ENCODE measurements at places on chromosomes 7 and 10. TPM values are rescaled to one million over a fixed set of nuclear protein-coding genes. Genes with fewer than 3 reads are reported as not detected.

PNLIPRP3 gene
- total RNA-seq, result not detected

SORCS3 gene
- not detected for total RNA-seq

NFKB2 gene
- 7.5 TPM for total RNA-seq

CFAP43 gene
- total RNA-seq, result 0.12 TPM

GIMAP1 gene
- total RNA-seq, result 2.2 TPM

VTI1A gene
- 26.2 TPM for total RNA-seq

PLPP4 gene
- total RNA-seq, result 0.37 TPM

GRCh38 chr10:3770611-3771110 is 14.3 kb downstream of the KLF6 start:
- H3K4me1 ChIP-seq, result no peaks in the 10 kb centered on the region
- no peaks in the 10 kb centered on the region for H3K27me3 ChIP-seq
- no peaks in the 10 kb centered on the region for H3K36me3 ChIP-seq
- no peak for DNase-seq
- H3K27ac ChIP-seq, result no peak overlapping the region

DNA sequence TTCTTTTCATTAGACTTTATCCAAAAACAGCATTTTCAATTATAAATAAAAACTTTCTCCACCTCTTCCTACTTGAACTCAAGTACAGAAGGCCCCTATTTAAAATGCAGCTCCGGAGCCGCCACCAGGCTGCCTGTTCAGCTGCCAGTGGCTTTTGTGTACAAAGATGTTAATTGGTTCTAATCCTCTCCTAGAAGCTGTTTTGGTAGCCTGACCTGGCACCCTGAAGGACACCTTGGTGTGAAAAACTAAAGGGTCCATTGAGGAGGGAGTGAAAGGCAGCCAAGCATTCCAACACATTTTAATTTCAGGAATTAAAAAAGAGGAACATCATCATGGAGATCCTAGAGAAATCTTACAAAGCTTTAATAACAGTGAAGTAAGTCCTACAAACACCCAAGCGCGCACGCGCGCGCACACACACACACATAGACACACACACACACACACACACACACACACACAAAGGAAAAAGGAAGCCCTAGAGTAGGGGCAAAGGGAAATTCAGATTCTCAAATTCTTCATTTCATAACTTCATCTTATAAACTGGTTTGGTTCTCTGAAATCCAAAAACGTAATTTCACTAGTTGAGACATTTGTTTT is 41.4 kb downstream of the VAX1 start:
- no peak for DNase-seq
- no peaks in the 10 kb centered on the region for H3K36me3 ChIP-seq
- no peaks in the 10 kb centered on the region for H3K27me3 ChIP-seq
- H3K4me3 ChIP-seq, result no peak overlapping the region
- H3K27ac ChIP-seq, result no peak overlapping the region

DNA sequence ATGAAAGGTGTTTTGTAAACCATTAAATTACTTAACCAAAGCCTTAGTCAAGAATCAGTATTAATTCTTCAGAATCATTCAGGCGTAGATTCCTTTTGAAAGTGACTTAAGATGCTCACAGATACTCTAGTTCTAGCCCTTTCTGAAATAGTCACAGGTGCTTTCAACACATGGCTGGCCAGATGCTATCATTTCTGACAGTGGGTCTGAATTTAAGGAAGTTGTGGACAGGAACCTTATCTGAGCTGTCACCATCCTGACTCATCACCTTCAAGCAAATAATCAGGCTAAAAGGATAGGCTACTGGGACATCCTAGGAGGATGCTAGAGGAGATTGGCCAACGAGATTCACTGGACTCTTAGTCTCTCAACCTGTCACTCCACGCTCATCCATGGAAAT is 501.5 kb downstream of the LRMDA start:
- no peaks in the 10 kb centered on the region for H3K4me1 ChIP-seq
- no peak for DNase-seq
- no peaks in the 10 kb centered on the region for H3K27me3 ChIP-seq
- H3K27ac ChIP-seq, result no peak overlapping the region

- DNase-seq, result peak; percentile 44
- H3K4me3 ChIP-seq, result peak overlapping the region; percentile 51
- no peaks in the 10 kb centered on the region for H3K36me3 ChIP-seq
Observed at GRCh38 chr10:98267069-98267893, 713 bp downstream of the LOXL4 start.

DNA sequence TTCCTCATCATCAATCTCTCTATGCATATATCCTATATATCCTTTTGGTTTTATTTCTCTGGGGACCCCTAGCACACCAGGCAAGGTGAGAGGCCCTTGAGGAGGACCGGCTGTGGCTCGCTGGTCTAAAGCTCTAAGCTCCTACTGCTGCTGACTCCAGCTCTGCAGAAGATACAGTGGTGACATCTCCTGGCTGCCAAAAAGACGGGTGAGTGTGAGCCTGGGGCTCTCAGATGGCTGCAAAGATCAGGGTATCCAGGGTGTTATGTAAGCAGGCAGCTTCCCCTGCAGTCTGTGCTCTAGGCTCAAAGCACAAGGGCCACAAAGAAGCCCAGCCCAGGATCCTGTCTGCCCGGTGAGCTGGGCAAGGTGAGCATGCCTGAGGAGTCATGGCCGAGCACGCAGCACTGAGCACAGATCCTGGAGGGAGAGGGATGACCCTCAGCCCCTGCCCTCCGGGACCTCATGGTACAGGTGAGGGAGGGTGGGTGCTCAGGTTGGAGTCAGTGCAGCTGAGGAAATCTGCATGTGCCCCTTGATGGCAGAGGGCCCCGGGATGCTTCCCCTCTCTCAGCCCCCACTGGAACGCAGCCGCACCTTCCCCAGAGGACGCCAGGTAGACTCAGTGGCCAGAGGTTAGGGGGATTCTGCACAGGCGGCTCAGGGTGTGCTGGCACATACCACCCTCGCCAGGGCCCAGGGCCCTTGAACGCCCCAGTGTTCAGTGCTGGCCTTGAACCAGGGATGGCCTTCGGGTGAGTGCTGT is 95.4 kb upstream of the INSIG1 start:
- DNase-seq, result no peak
- H3K27ac ChIP-seq, result no peak overlapping the region
- no peak overlapping the region for H3K4me3 ChIP-seq
- H3K27me3 ChIP-seq, result no peaks in the 10 kb centered on the region
- H3K36me3 ChIP-seq, result no peaks in the 10 kb centered on the region
- H3K4me1 ChIP-seq, result no peaks in the 10 kb centered on the region

DNA sequence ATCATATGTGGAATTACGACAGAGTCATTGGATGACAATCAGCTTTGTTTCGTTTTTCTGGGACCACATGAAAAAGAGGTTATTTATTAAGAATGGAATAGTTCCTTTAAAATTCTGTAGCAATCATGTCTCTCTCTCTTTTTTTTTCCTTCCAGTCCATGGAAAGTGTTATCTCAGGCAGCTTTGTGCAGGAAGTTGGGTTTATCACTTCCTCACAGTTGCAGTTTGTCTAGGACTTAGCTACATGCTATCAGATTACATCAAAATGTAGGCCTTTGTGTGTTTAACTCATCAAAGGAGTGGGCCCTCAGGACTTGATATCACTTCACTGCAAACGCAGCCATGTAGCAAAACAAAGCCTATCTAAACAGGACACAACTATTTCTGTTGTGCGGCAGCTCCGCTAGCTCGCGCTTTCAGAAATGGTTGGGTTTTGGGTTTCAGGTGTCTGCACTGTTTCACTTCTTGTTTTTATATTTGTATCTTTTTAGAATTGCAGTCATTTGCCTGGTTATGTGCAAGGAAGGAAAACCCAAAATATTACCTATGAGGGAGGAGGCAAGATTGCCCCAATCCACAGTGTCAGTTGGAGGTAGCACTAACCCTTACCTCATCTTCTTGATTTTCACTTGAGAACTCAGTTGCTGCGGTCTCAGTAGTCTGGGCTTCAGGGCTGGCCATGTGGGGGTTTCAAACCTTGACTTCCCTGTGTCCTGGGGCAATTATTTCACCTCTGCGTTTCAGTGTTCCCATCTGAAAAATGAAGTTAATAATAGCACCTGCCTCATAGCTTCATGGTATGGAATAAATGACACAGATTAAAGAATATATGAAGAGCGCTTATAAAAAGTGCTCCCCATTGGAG is 66.7 kb downstream of the HHEX start:
- no peak overlapping the region for H3K4me3 ChIP-seq
- no peaks in the 10 kb centered on the region for H3K27me3 ChIP-seq
- DNase-seq, result no peak
- no peaks in the 10 kb centered on the region for H3K4me1 ChIP-seq

DNA sequence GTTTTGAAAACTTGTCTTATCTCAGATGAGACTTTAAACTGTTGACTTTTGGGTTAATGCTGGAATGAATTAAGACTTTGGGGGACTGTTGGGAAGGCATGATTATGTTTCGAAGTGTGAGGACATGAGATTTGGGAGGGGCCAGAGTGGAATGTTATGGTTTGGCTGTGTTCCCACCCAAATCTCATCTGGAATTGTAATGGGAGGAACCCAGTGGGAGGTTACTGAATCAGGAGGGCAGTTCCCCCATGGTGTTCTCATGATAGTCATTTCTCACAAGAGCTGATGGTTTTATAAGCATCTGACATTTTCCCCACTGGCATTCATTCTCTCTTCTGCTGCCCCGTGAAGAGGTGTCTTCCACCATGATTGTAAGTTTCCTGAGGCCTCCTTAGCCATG is 13.8 kb upstream of the POT1 start:
- H3K36me3 ChIP-seq, result no peaks in the 10 kb centered on the region
- H3K27me3 ChIP-seq, result no peaks in the 10 kb centered on the region
- no peak overlapping the region for H3K27ac ChIP-seq
- no peak overlapping the region for H3K4me3 ChIP-seq
- H3K4me1 ChIP-seq, result no peaks in the 10 kb centered on the region

DNA sequence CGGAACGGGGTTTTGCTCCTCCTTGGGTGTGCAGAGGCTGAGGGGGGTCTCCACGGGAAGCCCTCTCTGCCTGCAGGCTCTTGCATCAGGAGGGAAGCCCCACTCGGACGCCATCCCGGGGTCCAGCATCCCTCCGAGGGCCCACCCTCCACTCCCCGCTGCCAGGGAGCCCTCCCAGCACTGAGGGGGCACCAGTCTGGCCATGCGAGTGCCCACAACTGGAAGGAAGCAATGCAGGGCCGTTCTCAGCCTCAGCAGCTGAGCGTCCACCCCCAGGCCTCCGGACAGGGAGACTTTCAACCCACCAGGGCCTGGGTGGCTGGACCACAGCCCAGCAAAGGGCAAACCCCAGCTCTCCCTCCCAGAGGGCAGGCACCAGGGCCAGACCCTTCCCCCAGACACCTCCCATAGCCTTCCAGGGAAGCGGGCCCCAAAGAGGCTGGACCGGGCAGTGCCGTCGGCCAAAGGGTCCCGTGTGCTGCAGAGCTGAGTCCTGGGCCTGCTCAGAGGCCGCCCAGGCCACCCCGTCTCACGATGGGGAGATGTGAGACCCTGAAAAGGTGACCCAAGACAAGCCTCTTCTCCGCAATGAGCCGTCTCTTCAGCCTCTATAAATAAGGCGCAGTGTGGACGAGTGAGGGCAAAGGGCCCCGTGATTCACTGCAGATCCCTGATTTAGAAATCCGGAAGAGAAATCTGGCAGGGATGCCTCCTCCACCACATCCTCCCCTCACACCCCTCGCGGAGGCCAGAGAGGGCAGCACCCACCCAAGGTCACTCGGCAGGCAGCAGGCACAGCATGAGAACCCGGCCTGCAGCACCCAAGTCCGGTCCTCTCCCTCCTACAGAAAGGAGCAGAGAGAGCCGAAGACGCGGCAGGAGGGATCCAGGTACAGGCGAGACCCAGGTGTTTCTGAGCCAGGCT is 81.9 kb upstream of the DNAAF5 start:
- H3K27me3 ChIP-seq, result no peaks in the 10 kb centered on the region
- H3K4me3 ChIP-seq, result no peak overlapping the region
- no peak overlapping the region for H3K27ac ChIP-seq
- no peak for DNase-seq
- H3K4me1 ChIP-seq, result no peaks in the 10 kb centered on the region
- no peaks in the 10 kb centered on the region for H3K36me3 ChIP-seq

- H3K4me3 ChIP-seq, result no peak overlapping the region
- no peaks in the 10 kb centered on the region for H3K36me3 ChIP-seq
- H3K27me3 ChIP-seq, result no peaks in the 10 kb centered on the region
- peaks cover 17% of the 10 kb centered on the region for H3K4me1 ChIP-seq
- no peak overlapping the region for H3K27ac ChIP-seq
- no peak for DNase-seq
Observed at GRCh38 chr7:117158941-117159697, 163.7 kb downstream of the WNT2 start.

DNA sequence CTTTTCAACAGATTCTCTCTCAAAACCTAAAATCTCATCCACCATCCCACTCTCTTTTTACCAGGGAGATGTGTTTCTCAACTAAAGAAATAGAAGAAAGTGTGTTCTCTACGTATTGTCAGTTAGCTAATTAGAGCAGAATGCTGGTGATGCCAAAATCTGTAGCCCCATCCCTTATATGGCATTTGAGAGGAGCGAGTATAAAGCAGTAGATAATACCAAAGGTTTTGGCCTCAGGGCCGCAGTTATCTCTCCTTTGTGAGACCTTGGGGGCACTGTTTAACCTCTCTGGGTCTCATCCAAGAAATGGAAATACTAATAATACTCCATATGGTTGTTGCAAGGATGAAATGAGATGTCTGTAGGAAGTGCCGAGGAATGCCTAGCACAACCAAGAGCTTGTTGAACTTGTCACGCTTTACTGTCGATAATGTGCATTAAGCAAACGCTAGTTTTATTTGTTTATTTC is 456 bp upstream of the DLD start:
- no peaks in the 10 kb centered on the region for H3K27me3 ChIP-seq
- no peak for DNase-seq
- H3K36me3 ChIP-seq, result peaks cover 9% of the 10 kb centered on the region
- no peaks in the 10 kb centered on the region for H3K4me1 ChIP-seq
- H3K4me3 ChIP-seq, result peak overlapping the region; percentile 66
- H3K27ac ChIP-seq, result peak overlapping the region; percentile 92

GRCh38 chr7:126210707-126211106 is 1042.0 kb downstream of the GRM8 start:
- no peaks in the 10 kb centered on the region for H3K4me1 ChIP-seq
- H3K4me3 ChIP-seq, result no peak overlapping the region
- no peak for DNase-seq
- no peaks in the 10 kb centered on the region for H3K27me3 ChIP-seq

DNA sequence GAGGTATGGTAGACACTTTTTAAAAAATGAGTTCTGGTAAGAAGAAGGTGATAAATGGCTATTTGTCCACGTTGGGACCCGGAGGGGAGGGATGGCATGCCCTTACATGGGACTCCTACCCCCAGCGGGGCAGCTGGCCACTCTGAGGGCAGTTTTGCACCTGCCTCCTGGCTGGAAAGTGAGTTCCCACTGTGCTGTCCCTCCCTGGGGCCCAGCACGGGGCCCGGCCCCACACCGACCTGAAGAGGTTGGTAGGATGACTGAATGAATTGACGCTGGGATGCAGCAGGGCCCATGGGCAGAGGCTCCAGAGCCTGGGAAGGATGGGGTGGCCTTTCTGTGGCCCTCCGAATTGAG is 601 bp upstream of the AEBP1 start:
- no peaks in the 10 kb centered on the region for H3K36me3 ChIP-seq
- DNase-seq, result peak; percentile 54
- H3K27me3 ChIP-seq, result no peaks in the 10 kb centered on the region
- H3K4me1 ChIP-seq, result no peaks in the 10 kb centered on the region
